ENCODE measurements at places on chromosomes 16 and 17. TPM values are rescaled to one million over a fixed set of nuclear protein-coding genes. Genes with fewer than 3 reads are reported as not detected.

KRT33B gene
- not detected for total RNA-seq

MMP2 gene
- total RNA-seq: 9.5 TPM

WIPF2 gene
- 18.9 TPM for total RNA-seq

CAPNS2 gene
- not detected for total RNA-seq

CRYBA1 gene
- not detected for total RNA-seq

RMI2 gene
- total RNA-seq: 31.9 TPM

SMIM36 gene
- total RNA-seq: not detected

NFATC3 gene
- 16.2 TPM for total RNA-seq

TELO2 gene
- 39.2 TPM for total RNA-seq

ACOX1 gene
- total RNA-seq: 16.8 TPM

STAT5B gene
- total RNA-seq: 28.8 TPM

EMP2 gene
- 29.0 TPM for total RNA-seq

OR4D1 gene
- not detected for total RNA-seq

TBC1D3B gene
- 3.0 TPM for total RNA-seq

NLGN2 gene
- 17.9 TPM for total RNA-seq

FAM20A gene
- not detected for total RNA-seq

CCL1 gene
- not detected for total RNA-seq

MYH1 gene
- not detected for total RNA-seq

GABARAPL2 gene
- total RNA-seq: 91.5 TPM

AANAT gene
- 0.26 TPM for total RNA-seq

SKAP1 gene
- total RNA-seq: not detected

COA3 gene
- 126 TPM for total RNA-seq

WDR90 gene
- 17.6 TPM for total RNA-seq
